AG20443 (cell line): ENCODE measurements at places on chromosomes 3 and 15.

GRCh38 chr3:126026277-126026751, 57.3 kb downstream of the ROPN1B start:
- DNase-seq = no peak

DNA sequence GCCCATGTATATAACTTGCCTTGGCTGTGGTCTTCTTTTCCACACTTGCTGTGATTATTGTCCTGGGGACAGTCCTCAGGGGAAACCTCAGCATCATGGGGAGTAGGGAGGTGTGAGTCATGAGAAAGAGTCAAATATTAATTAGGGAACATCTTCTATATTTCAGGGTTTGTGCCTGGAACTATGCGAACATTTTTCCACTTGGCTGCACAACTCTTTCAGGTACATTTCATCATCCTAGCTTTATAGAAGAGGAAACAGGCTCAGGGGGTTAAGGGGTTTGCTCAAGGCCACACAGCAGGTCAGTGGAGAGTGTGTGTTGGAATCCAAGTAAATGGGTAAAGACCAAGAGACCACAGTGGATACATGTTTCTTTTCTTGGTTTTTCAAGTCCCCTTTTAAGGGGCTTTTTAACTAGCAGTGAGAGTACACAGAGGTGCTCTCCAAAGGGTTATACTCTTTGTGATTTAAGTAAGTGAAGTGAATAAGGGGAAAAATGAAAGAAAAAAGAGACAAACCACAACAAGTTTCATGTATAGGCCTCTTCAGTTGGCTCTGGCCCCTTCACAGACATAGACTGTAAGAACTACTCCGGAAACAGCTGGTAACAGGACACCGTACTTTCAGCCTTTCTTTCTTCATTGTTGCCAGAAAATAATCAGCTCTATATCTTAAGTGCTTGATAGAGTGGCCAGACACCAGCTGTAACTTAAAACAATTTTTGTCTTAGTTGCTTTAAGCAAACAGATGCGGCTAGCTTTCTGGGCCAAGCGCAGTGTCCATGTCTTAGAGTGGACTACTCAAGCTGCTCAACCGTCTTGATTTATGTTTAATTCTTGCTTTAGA, 64.6 kb downstream of the EEFSEC start:
- no peak for DNase-seq

- no peak for DNase-seq
Observed at GRCh38 chr3:18494251-18494650, 69.1 kb upstream of the SATB1 start.

- DNase-seq = no peak
Observed at GRCh38 chr15:69751566-69751965, 298.9 kb downstream of the RPLP1 start.

DNA sequence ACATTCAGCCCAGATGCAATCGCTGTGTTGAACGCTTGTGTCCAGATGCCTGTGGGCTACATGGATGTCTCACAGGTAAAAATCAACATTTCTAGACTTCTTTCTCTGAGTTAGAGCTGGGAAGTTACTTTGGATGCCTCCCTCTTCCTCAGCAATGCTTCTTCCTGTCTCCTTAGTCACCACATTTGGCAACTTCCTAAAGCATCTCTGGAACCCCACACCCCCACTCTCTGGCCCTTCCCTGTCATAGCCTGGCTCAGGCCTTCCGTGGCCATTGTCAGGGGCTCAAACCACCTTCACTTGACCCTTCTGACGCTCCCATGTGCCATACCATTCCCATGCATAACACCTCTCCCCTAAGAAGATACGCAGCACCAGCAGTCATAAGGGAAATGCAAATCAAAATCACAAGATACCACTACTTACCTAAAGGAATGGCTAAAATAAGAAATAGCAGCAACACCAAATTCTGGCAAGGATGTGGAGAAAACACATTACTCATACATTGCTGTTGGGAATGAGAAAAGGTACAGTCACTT, 21.6 kb upstream of the RGMA start:
- DNase-seq = no peak

GRCh38 chr3:127264292-127264691, 23.6 kb downstream of the PRR20G start:
- DNase-seq = peak; percentile 48

DNA sequence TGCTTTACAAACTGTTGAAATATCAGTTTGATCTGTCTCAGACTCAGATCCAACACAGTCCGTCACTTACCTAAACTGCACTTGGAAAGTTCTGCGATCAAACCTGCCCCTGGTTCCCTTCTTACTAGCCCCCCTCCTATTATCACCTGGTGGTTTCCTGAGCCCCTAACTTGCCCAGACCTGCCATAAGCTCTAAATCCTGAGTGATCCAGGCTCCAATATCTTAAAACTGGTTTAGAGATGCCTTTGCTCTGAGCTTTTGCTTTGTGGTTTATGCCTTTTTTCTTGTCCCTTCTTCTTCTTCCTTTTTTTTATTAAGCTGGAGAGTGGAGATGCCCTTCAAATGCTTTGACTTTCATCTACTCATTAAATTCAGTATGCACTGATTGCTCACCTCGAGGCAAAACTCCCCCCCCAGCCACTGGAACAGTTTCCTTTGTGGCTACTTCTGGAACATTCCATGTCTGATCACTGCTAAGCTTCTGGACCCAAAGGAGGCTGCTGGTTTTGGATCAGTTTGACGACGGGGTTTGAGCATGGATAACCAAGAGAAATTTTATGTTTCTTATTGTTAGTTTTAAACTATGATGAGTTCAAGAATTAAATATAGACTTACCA, 3.5 kb upstream of the ITGB5 start:
- DNase-seq = no peak

- no peak for DNase-seq
Observed at GRCh38 chr3:110749006-110749405, 322.6 kb upstream of the NECTIN3 start.

GRCh38 chr3:16993227-16993626, 108.5 kb downstream of the PLCL2 start:
- peak; percentile 44 for DNase-seq

- DNase-seq = no peak
Observed at GRCh38 chr3:49005303-49005680, 1.9 kb upstream of the WDR6 start.

GRCh38 chr3:40800343-40800742, 275.6 kb downstream of the ZNF621 start:
- DNase-seq = peak; percentile 74

- peak; percentile 8 for DNase-seq
Observed at GRCh38 chr15:63532307-63532744, 27.9 kb downstream of the USP3 start.

DNA sequence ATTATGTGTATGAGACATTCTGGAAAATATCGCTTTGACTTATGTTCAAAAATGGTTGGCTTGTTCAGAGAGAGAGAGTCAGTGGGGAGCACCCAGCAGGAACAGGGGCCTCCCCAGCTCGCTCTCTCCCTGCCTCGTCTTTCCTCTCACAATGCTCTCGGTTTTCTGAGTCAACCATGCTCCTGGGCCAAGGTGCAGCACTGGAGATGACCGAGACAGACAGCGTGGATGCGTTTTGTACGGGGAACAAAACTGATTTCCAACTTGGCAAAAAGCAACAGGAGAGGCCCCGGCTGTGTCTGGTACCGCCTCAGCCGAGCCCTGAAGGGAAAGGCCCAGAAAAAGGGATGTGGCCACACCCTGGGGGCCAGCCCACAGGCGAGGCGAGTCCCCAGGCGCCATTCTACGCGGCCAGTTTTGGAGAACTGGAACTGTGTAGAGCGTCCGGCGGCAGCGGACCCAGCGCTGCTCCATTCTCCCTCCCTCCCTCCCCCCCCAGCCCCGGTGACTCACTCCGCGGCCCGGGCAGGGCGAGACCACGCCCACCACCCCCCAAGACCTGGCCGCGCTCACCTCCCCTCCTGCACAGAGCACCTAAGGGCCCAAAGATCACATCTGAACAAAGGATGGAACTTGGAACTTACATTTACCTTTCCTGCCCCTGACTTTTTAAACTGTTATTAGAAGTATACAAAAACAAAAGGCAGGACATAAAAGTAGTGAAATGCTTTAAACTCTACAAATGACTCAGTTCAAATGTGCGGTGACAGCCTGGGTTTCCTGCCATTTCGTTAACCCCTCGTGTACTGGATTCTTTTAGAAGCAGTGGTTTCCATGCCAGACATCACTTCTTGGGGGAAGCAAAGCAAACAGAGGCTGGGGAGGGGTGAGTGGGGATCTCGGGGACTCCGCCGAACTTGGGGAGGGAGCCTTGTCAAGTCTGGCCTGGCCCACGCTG, 12.7 kb downstream of the ATP10A start:
- DNase-seq = peak; percentile 94

DNA sequence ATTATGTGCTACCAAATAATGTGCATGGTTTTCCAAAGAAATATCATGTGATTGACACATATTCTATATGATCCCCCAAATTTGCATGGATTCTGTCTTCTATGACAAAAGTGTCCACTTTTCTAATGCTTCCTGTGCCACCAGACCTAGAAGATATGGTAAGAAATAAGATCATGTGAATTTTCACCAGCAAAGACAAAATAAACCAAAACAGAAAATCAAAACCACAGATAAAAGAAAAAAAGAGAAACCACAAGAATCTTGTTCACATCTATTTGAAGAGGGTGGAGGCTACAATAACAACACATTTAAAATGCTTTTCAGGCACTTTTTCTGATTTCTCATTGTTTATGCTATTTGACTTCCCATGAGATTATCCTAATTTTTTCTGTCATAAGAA, 303.4 kb downstream of the DIPK2A start:
- no peak for DNase-seq

DNA sequence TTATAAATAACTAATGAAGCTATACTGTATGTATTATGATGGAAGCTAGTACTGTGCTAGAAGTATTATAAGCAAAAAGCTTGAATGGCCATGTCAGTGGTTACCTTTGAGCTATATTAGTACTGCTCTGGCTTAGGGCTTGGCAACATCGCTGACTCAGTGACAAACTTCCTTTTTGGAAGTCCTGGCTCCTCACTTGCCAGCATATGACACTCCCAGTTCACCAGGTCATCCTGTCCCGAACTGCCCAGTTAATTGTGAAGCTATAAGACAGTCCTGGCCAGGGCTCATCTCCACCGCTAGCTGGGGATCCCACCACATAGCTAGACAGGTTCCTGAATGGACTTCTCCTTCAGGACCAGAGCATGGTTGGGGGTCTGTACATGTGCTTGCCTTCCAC, 31.9 kb downstream of the RAB8B start:
- DNase-seq = peak; percentile 43

DNA sequence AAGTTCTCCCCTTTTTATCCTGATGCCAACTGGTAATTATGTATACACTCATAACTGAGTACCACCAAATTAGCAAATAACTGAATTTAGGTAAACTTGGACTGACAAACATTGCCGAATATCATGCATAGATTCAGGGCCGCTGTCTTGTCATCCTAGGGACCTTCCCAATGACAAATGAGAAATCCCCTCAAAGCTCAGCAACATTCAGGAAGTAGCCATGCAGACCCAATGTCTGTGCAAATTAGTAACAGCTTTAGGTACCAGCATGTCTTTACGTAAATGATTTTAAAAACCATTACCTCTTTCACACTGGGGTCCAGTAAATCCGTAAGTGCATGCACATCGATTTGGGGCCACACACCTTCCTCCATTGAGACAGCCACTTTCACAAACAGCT, 49.5 kb downstream of the FBN1 start:
- DNase-seq = no peak

DNA sequence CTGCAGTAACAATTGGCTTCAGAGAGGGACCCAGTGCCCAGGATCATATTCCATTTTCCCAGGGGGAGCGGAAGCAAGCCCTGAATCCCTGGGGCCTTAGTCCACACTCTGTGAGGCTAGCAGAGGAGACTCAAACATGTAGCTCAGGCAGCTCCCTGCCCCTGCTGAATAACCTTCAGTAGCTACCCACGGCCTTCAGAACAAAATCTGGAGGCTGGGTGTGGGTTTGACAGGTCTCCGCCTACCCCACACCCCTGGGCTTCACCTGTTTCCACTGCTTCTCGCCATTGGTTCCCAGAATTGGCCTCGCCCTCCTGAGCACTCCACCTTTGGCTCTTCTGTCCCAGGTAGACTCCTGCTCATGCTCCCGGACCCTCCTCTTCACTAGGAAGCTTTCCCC, 93.6 kb upstream of the ATP2B2 start:
- no peak for DNase-seq

DNA sequence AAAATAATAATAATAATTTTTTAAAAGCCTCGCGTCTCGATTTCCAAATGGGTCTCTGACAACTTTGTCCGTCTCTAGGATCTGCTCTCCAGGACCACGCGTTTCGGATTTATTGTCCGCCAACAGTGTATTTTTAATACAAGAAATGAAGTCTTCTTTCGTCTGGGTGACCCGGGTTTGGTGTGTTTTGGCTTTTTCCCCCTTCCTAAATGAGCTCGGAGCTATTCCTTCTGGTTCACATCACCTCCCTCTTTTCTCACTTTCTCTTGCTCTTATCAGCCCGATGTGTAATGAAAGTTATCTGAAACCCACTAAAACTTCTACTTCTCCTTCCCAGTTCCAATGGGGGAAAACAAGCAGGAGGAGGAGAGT, 516.7 kb downstream of the MECOM start:
- DNase-seq = peak; percentile 24

GRCh38 chr3:172989373-172989772, 151.7 kb downstream of the SPATA16 start:
- no peak for DNase-seq

DNA sequence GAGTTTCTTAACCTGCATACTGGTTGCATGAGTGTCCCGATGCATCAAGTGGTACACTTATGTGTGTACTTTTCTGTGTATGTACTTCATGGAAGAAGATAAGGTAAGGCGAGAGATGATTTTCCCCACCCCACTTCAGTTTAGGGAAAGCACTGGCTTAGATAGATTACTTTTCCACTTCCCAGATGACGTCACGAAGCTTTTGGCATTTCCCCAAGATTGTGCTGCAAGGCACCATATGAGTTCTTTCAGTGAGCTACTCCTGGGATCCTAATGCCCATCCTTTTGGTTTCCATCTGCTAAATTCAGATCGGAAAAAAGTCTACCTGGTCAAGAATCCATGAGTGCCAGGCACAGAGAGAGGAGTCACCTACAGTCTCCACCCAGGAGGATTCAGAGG, 4.5 kb downstream of the IL17RB start:
- peak; percentile 38 for DNase-seq

- DNase-seq = no peak
Observed at GRCh38 chr15:48178648-48178931, 495 bp upstream of the MYEF2 start.

GRCh38 chr3:139343895-139344856, at the start of gene MRPS22:
Gene MRPS22 (plus strand): TSS chr3:139344020. CDS start chr3:139344027, 7 bp downstream.
- peak; percentile 95 for DNase-seq

DNA sequence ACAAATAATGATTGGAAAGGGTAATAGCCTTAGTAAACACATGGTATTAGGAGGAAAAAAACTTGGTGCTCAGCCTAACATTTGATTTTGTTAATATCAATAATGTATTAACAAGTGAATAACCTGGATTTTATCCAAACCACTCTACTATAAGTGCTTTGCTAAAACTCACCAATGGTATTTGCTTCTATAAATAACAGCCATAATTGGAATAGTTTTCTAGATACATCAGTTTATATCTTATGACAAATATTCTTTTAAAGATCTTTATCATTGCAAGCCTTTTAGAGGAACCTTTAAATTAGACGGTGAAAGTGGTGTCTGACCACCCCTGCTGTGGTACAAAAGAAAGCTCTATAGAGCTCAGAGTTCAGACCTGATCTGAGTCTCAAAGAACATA, 123.9 kb downstream of the SHOX2 start:
- DNase-seq = no peak
